ENCODE measurements at places on chromosomes 5 and 9.

DNA sequence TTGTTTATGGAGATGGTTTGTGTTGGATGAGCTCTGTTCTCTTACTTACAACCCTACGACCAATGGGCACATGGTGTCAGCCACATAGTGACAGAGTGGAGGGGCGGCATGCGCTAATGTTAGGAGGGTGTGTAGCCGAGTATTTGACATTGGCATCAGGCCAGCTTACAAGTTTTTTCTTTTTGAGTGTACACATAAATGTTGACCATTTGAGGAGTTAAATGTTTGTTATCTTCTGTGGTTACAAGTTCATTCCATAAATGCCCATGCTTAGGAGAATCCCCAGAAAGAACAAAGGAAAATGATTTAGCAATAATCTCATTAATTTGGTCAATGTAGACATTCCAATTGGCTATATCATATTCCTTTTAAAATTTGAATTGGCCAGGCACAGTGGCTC is 180.1 kb upstream of the ELL2 start:
- no peak for DNase-seq

DNA sequence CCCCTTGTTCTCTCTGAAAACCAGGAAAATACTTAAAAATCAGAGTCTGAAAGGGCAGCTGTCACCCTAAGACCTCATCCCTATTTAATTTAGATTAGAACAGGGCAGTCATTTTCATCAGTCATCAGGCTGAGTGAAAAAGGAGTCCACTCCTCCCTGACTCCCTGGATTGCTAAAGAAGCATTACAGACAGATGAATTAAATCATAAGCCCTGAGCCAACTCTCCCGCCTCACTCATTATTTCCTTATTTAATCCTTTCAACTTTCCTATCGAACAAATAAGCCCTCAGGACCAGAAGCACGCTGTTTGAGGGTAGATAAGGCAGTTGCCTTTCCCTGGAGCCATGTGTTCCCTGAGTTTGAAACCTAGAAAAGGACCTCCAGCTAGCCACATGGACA is 201.9 kb upstream of the ANKRD55 start:
- DNase-seq: no peak

DNA sequence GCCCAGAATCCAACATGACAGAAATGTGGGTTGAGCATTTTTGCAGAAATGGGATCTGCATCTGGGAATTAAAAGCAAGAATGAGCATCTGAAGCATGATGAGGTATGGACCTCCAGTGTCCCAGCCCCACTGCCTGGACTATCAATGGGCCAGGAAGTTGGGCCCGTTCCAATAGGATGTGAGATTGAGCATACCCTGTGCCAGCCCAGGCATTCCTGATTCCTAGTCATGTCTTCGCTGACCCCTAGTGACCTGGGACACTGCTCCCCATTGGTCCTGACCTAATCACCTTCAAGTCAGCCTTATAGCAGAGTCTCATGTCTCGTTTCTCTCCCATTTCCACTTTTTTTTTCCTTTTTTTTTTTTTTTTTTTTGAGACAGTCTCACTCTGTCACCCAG is 197.4 kb upstream of the IRX2 start:
- DNase-seq: no peak

- no peak for DNase-seq
Measured at GRCh38 chr9:7376833-7377232, 422.7 kb downstream of the DMAC1 start.

DNA sequence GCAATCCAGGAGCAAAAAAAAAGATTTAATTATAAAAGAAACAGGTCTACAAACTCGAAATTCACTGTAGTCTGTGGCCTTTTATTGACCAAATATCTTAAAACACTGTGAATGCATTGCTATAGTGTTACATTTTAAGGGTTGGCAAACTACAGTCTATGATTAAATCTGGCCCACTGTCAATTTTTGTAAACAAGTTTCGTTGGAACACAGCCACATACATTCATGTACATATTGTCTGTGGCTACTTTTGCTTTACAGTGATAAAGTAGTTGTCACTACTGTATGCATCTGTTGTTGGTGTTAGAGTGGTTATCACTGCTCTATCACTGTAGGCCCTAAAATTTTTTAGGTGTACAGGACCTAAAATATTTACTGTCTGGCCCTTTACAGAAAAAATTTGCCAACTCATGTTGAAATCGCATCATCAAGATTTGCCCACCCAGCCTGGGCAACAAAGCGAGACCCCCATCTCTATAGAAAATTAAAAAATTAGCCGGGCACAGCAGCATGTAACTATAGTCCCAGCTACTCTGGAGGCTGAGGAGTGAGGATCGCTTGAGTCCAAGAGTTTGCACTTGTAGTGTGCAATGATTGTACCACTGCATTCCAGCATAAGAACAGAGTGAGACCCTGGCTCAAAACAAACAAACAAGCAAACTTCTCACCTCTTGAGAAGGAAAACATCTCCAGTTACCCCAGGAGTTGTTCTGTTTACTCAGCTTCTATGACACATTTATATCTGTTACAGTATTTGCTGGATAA is 89.0 kb downstream of the ERBIN start:
- DNase-seq: no peak

DNA sequence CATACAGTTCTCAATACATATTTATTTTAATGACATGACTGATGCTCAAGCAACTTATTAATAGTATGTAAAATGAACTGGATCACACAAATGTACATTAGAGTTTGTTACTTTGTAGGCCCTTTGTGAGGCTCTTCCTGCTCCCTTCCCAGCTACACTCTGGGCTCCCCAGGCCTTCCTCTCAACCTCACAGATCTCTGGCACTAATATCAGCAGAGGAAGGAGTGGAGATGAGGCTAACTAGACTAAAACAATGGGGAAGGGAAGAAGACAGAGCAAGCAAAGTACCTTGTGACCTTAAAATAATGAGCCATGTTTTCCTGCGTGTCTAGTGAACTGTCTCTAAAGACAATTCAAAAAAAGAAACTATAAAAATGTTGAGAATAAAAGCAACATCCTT is 30.3 kb upstream of the TEK start:
- no peak for DNase-seq

DNA sequence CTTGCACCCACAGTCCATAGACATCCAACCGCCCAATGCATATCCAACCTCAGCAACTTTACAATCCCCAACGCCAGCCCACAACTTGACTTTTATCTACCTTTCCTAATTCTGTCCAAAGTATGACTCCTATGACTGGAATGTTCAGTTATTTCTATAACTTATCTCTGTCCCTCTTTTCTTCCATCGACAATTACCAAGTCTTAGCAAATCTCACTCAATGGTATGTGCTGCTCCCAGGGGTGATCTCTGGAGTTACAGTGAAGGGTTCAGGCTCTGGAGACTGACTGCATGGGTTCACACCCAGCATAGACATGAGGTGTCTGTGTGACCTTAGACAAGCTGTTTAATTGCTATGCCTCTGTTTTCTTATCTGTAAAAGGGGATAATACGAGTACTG is 106.9 kb downstream of the SPOCK1 start:
- DNase-seq: no peak

DNA sequence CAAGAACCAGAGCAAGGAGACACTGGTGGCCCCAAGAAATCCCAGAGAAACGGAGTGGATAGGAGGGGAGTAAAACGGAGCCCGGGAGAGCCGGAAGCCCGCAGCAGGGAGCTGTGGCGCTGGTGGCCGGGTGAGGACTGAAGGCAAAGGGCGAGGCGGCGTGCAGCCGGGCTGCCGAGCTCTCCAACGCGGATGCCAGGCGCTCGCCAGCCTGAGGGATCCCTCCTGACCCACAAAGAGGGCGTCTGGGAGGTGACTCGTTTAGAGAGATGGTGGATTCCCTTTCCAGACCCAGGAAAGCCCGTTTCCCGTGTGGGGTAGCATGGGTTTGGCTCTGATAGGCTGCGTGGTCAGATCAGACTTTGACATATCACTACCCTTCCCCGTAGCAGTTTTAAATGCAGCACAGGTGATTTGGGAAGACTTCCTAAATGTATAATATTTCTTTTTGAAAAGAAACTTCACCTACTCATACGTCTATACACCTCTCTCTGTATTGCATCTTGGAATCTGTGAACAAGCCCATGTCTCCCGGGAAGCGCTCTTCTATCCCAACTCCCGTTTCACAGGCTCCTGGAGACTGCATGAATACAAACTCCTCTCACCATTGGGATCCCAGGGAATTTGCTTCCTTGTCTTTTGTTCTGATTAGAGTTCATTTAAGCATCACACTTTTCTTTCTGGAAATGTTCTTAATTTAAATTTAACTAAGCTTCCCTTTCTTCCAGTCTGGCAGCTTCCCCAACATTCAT is 158.1 kb downstream of the C9orf152 start:
- no peak for DNase-seq

DNA sequence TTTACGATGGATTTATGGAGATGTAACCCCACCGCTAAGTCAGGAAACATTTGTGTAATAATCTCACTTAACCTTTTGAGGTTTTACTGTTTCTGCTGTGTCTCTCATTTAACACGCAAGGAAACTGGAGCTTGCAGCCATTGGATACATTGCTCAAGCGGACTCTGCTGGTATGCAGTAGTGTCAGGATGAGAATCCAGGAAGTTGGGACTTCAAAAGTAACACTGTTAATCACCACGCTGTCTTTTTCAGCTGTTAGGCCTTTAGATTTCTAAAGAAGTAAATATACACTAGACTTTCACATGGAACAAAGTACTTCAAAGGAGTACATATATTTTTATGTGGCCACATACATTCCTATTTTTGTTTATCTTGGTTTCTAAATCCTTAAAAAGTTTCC is 114.7 kb downstream of the LPAR1 start:
- DNase-seq: no peak

- no peak for DNase-seq
Measured at GRCh38 chr5:10595293-10595671, 31.4 kb downstream of the ANKRD33B start.

DNA sequence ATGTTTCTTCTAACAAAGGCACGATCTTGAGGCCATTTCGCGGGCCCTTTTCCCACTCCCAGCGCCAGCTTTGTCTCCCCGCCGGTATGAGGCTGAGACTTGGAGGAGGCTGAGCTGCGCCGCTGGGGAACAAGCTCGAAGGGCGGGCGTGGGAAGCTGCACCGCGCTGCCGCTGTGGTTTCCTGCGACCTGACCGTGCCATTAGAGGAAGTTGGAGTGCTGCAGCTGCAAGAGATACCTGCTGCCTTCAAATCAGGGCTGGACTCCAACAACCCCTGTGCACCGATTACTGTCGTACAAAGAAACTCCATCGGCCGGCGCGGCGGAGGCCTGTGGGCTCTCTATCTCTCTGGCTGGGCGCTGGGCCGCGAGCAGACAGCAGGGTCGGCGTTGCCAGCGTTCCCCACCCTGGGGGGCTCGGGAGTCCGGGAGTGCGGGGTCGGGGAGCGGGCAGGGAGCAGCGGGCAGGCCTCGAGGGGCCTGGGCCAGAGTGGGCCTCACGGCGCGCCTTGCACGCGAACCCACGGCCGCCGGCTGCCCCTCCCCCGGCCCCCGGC is 1.3 kb upstream of the ERBIN start:
- DNase-seq: peak; percentile 78

GRCh38 chr5:122736086-122736845 is 38.6 kb upstream of the SNX2 start:
- no peak for DNase-seq

- no peak for DNase-seq
Measured at GRCh38 chr9:131407717-131408195, 13.9 kb downstream of the PRRC2B start.

DNA sequence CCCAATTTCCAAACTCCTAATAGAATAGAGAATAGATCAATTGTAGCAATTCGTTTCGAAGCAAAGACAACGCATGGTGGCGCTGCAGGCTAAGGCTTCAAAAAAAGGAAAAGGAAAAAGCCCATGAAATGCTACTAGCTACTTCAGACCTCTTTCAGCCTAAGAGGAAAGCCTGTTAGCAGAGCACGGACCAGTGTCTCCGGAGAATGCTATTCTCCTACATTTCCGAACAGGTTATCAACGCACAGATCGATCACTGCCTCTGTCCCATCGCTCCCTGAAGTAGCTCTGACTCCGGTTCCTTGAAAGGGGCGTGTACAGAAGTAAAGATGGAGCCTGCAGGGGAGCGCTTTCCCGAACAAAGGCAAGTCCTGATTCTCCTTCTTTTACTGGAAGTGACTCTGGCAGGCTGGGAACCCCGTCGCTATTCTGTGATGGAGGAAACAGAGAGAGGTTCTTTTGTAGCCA is at the start of gene PCDHB15:
TSS of gene PCDHB15 (plus strand) at position 146 of the 468 bp plus-strand sequence. CDS start at position 330, 184 bp downstream.
- no peak for DNase-seq

- no peak for DNase-seq
Measured at GRCh38 chr5:33470544-33470943, 29.8 kb downstream of the TARS1 start.

DNA sequence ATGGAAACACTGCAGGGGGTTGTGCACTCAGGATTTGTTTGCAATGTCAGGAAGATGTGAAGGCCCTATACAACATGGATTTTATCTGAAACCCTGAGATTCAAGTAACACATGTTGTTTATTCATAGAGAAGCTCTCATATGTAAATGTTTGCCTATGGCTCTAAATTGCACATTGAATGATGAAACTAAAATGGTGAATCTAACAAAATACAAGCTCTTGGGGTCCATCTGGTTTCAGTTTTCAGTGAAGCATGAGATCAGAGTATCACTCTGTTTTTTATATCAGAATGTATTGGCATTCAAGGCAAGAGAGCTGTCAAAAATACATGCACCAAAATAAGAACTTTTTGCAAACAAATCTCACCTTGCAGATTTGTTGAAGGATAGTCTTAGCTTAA is 19.6 kb upstream of the FRMD3 start:
- no peak for DNase-seq

GRCh38 chr5:138491669-138492559 is 26.6 kb downstream of the EGR1 start:
- DNase-seq: peak; percentile 71

DNA sequence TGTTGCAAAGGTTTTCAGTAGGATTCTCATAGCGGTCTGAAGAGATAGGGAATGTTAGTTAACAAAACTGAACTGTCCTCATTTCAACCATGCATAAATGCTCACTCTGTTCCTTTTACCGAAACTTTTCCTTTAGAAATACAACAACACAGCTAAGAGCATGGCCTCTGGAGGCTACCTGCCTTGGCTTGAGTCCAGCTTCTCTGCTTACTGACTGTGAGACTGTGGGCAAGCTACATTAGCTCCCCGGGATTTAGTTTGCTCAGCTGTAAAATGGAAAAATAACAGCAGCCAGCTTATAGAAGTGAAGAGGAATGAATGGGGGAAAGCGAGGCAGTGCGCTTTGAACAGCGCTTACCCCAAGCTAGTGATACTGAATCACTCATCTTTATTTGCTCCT is 507.9 kb upstream of the DAP start:
- no peak for DNase-seq

DNA sequence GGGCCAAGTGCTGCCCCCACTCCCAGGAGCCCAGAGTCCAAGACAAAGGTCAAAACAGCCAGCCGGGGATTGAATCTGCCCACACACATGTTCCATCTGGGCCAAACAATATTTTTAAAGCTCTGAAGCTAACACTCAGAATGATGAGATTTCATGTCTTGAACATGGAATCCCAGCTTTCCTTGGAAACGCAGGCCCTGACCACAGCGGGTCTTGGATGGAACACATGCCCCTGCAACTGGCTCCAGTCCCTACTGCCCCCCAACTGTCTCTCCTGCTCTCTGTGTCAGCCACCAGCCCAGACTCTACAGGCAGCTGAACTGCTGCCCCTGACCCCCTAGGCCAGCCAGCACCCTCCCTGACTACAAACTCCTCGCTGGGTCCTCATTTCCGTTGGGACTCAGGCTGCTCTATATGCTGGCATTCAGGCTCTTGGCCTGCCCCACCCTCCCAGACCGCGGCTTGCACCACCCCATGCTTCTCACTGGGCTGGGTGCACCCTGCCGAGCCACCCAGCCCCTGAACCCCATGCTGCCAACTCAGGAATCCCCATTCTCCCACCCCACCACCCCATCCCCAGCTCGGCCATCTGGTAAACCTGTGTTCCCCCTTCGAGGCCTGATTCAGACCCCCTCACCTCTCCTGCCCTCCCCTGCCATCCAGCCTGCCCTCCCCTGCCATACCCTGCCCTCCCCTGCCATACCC is 71.7 kb downstream of the ADAMTS2 start:
- DNase-seq: no peak
